Dermis microvascular lymphatic vessel endothelial cell (primary cell): ENCODE measurements at places on chromosomes 11 and 22.
A peak's percentile ranks its signal among the peaks of the same experiment; 100 is the strongest.

DNA sequence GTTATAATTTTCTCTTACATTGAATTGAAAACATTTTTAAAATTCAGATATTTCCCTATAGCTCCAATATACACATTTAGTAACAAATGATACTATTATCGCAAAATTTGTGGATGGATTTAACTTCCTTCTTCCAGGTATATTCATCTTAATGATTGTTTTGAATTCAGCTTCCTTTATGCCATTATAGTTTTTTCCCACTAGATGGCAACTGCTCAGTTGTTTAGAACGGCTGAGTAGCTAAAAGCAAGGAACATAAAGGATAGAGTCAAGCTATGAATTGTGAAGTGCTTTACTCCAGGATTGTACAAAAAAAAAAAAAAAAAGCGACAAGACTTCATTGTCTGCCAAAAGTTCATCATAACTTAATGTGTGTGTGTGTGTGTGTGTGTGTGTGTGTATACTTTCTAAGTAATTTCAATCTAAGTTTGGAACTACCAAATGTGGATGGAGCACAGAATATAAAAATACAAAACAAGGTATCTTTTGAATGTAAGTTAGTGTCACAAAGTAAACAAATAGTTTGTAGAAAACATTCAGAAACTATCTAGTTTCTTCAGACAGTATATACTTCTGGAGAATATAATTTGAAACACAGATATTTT lies 846.4 kb downstream of the DLG2 start:
- no peak for DNase-seq

- no peak for DNase-seq
Observed at GRCh38 chr11:123145661-123146060, 49.4 kb downstream of the CLMP start.

DNA sequence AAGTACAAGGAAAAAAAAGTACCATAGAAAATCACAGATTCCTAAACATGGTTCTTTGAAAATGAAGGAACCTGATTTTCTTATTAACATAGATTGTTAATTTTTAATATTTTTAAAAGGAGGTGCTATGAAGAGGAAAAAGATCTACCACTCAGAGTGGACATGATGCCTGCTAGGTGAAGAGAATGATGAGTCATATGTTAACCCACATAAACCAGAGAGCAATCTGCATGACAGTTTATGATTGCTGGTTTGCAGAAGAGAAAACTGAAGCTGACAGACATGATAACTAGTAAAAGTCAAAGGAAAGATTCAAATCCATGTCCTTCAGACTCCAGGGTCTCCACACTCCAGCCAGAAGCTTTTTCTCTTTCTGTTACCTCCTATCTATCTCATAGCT lies 1231.7 kb downstream of the LRRC4C start:
- no peak for DNase-seq

DNA sequence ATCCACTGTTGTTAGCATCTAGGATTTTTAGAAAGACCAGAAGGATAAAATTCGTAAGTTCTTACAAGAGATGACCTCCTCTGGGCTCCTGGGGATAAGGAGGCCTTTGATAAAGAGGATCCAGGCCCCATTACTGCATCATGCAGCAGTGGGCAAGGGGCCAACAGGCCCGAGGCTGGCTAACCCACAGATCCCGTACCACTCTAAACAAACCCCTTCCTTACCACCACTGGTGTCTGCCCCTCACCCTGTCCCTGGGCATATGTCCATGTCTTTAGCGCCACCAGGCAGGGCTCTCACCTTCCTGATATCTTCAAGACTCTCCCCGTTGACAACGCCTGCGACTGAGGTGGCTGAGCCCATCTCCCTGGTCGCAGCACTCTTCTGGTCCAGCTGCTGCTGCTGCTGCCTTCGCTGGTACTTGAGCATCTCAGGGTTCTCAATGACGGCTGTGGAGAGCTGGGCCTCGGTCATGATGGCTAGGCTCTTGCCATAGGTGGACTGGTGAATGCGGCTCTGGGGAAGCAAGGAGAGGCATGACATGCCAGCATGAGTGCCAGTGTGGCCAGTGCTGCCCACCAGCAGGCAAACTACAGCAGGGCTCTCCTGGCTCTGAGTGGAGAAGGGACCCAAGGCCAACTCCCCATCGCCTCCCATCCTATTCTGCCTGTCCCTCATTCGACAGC lies 46.2 kb downstream of the HIRA start:
- no peak for DNase-seq

- DNase-seq = no peak
Observed at GRCh38 chr11:46385169-46386004, 3.9 kb downstream of the MDK start.

- no peak for DNase-seq
Observed at GRCh38 chr11:2718817-2719438, 19.1 kb upstream of the KCNQ1OT1 start.

DNA sequence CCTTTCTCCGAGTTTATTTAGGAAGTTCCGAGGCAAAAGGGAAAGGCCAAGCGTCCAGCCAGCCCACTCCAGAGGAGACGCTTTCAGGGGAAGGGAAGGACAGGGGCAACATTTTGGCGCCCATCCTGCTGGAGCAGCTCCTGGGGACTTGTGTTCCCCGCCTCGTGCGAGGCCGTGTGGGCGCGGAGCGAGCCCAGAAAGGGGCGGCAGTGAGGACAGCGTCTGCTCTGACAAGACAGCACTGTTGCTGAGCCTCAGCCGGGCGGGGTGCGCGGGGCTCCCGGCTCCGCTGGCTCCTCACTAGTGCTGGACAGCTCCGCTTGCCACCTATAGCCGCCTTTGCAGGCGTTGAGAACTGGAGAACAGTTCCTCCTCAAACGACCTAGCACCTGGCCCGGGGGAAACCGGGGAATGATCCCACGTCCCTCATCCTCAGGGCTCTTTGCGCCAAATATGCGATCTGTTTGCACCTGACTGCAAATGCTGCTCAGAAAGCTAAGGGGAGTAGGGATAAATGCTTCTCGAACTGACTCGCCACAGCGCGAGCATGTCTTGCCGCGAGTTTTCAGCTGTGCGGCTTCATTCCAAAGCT lies 722 bp upstream of the GUCY1A2 start:
- DNase-seq = peak; percentile 6

DNA sequence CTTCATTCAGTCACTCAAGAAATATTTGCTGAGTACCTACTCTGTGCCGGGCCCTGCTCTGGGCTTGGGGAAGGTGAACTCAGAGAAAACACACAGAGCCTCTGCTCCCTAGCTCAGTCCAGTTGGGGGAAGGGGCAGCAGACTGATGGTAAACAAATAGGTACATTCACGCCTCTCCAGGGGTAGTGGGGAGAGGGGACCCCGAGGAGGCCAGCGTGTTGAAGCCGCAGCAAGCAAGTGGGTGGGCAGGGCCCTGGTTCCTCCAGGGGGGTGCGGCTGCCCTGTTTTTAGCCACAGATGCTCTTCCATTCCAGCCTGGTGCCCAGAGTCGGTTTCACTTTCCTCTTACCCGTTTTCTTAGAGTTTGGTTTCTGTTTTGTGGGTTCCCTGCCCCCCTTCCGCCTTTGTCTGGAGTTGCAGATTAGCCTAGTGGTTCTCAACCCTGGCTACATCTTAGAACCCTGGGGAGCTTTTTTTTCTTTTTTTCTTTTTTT lies 8.7 kb downstream of the DRAP1 start:
- no peak for DNase-seq

DNA sequence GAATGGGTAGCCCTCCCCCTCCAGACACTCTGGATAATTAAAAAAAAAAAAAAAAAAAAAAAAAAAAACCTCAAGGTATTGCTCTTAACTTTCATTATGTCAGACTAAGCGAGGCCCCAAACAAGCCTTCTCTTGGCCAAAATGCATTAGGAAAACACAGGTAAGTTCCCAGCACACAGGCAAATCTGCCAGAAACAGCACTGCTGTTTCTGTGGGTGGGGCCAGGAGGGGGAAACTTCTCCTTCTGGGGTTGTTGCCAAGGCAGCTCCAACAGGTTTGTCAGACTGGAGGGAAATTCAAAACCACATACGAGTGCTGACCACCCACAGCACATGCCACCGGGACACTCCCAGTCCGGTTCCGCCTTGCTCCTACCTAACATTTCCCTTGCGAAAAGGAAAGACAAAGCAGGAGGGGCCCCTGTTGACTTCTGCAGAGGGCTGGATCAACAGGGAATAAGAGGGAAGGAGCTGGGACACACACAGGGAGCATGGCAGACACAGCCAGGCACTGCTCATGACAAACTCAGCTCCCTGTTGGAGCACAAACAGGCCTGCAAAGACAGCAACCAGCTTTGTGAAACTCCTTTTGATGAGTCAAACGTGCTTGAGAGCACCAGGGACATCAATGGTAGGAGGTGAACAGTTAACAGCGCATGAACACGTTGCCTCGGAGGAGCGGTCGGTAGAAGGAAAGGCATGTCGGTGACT lies 55.0 kb downstream of the MYH9 start:
- peak; percentile 71 for DNase-seq

GRCh38 chr22:29734406-29734805 lies 14.6 kb downstream of the CABP7 start:
- DNase-seq = no peak

GRCh38 chr11:8292351-8292750 lies 28.7 kb upstream of the LMO1 start:
- no peak for DNase-seq

DNA sequence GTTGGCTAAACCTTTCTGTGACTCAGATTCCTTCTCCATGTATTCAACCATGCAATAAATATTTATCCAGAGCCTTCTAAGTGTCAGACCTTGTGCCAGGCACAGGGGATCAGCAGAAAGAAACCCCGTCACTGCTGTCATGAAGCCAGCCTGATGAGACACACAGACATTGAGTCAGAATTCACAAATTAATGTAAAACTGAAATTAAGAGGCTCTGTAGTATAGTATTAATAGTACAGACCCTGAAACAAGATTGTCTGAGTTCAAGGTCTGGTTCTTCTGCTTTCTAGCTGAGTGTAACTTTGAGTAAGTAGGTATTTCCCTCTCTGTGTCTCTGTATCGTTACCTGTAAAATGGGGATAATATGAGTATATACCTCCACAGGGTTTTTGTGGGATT lies 46.9 kb downstream of the ME3 start:
- DNase-seq = no peak

GRCh38 chr22:36355362-36355761 lies 32.4 kb downstream of the MYH9 start:
- no peak for DNase-seq

DNA sequence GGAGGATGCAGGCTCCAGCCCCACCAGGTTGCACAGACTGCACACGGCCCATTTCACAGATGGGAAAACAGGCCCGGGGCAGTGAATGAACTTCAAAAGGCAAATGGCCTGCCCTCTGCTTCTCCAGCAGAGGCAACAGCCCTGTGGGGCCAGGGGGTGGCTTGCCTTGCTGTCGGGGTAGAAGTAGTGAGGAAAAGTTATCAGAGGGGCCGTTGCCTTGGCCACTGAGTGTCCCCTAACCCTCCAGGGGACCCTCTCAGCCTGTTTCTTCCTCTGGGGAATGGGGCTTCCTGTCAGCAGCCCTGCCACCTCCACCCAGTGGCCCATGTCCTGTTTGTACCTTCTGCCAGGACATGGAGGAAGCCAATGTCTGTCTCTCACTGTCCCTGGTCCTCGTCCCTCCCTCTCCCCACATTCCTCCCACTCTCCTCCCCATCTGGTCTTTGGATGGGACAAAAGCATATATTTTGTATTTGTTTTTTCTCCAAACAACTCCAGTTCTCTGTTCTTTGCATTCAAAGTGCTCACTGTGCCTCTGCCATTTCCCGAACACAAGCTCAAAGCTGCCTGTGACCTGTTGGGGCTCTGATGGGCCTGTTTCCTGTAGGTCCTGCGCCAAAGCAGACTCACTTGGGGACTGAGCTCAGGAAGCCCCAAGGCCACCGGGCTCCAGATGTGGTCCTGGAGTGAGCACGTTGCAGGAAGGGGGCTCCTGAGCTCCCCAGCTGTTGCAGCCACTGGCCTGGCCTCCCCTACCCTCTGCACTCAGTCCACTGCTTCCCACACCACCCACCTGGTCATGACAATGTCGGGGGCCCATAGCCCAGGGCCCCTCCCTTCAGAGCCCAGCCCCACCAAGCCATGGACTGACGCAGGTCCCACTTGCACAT lies 9.5 kb downstream of the MAP4K2 start:
- DNase-seq = peak; percentile 27

DNA sequence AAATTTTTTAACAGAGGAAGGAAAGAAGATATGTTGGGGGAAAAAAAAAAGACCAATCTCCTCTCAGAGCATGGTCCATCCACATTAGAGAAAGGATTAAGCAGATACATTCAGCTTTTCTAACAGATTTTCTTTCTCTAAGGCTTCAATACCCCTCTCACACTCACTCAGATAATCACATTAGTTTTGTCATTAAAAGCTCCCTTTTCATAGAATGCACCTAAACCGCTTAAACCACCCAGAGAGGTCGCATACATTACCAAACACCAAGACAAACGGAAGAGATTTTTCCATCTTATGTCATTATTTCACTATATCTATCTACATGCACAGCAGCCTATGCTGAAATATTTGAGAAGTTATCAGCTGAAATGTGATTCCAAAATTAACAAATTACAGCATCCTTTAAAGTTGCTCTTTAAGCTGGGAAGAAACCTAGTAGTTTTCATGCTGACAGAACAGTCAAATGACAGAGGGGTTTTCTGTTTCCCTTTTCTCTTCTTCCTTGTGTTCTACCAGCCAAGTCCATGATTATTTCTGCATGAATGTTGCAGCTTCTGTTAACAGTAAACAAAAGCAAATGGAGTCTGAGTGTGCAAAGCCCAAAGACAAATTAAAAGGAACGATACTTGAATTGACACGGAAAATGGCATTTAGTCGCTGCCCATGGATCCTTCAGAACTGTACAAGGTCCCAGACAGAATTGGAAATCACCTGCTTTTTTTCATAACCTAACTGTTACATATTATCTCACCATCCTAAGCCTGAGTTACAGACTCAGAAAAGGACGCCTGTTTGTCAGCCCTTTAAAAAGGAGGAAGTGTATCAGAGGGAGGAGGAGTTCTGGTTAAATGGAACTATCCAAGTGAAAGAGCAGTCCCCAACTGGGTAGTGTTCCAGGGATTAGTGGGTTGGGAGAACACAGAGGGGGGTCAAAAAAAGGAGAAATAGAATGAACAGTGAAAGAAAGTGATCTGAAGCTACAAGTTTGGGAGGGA lies 54.6 kb downstream of the PRCP start:
- DNase-seq = no peak
